ENCODE measurements at places on chromosomes 5 and 9.

GRCh38 chr9:130459941-130460669 is 15.3 kb downstream of the ASS1 start:
- no peak for DNase-seq

DNA sequence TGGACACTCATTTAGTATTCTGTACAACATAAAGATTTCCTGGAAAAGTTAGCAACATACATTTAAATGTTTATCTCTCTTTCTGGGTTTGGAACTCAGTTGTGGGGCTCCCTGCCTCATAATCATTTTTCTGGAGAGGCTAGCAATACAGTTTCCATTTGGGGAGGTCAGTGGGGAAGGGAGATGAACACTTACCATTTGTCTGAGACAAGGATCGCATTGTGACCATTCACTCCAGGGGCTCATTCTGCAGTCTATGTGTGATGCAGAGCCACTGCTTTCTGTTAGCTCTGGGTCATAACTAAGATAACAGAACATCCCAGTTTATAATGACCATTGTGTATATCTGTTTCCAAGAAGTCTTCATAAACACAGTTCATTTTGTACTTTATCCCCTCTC is 22.4 kb downstream of the C9 start:
- no peak for DNase-seq

- DNase-seq = no peak
Measured at GRCh38 chr5:173341961-173342430, 13.8 kb upstream of the STC2 start.

DNA sequence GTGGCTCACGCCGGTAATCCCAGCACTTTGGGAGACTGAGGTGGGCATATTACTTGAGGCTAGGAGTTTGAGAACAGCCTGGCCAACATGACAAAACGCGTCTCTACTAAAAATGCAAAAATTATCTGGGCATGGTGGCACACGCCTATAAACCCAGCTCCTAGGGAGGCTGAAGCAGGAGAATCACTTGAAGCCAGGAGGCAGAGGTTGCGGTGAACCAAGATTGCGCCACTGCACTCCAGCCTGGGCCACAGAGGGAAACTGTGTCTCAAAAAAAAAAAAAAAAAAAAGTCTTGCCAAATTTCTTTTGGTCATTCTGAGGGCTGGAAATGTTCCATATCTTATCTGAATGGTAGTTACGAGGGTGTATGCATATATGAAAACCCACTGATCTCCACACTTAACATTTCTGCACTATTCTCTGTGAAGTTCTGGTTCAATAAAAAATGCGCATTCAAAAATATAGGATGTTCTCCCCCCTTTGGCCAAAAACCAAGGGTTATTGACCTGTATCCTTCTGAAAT is 13.5 kb upstream of the NIPAL4 start:
- no peak for DNase-seq

GRCh38 chr5:127003798-127004495 is 26.4 kb downstream of the MARCHF3 start:
- no peak for DNase-seq

- peak; percentile 26 for DNase-seq
Measured at GRCh38 chr5:9500625-9501024, 45.2 kb downstream of the SEMA5A start.

DNA sequence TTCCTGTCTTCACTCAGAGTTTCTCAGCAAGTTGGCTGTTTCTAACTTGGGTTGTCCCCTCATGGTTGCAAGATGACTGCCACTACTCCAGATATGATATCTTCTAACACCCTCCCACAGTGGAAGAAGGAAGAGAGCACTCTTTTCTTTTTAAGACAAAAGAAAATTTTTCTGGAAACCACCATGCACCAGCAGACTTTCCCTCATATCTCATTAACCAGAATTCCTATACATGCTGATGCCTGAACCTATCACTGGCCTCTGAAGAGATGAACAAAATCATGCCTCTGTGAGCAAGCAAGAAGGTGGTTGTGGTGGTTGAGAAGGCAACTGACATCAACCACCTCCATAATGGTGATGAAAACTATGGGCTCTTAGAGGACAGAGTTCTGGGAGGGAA is 56.8 kb downstream of the FEM1C start:
- no peak for DNase-seq

DNA sequence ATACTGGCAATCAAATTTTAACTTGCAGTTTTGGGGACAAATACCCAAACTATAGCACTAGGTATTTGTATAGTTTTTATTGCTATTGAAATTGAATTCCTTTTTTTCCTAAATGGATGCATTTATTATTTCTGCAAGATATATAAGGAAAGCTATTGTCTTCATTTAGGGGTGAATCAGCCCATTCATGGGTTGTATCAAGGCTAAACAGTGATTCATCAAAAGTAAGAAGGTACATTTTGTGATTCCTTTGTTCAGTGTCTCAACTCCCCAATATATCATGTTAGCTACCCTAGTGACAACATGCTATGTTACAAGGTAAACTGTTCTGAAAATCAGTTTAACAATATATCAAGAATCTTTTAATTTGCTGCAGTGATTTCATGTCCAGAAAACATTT is 185.7 kb downstream of the PLK2 start:
- no peak for DNase-seq

- DNase-seq = no peak
Measured at GRCh38 chr9:82188817-82189216, 200.2 kb downstream of the SPATA31D1 start.

DNA sequence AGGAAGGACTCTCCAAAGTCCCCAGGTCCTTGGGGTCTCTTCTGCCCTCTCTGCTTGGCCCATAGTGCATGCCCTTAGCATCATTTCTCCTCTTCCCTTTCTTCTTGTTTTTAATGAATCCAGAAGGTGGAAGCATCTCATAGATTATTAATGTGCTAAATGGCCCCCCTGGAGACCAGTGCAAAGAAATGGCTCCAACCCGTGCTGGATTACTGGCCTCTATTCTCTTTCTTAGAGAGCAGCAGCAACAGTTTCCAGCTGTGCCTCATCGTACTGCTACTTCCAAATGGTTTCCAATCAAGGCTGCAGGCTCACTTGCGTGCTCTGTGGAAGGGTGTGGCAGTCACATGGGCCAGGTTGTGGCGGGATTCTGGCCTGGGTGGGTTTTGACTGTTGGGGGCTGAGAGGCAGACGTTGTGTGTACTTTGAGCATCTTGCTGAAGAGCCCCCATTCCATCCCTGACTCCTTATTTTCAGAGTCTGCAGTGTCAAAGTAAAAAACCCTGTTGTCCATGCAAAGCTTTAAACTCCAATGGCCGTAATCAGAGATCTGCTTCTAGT is 139.7 kb downstream of the GABBR2 start:
- no peak for DNase-seq

GRCh38 chr5:149931992-149932436 is 12.6 kb downstream of the PDE6A start:
- no peak for DNase-seq

- no peak for DNase-seq
Measured at GRCh38 chr9:15576350-15577050, 23.7 kb downstream of the CCDC171 start.

GRCh38 chr5:72245951-72246532 is 74.0 kb downstream of the MRPS27 start:
- DNase-seq = peak; percentile 76

GRCh38 chr5:116475338-116475737 is 99.3 kb downstream of the SEMA6A start:
- DNase-seq = no peak

GRCh38 chr9:78663369-78663768 is 366.4 kb downstream of the PSAT1 start:
- DNase-seq = no peak

All from fibroblast of skin of abdomen (primary cell).